ENCODE measurements at places on chromosomes 6 and 20.

DNA sequence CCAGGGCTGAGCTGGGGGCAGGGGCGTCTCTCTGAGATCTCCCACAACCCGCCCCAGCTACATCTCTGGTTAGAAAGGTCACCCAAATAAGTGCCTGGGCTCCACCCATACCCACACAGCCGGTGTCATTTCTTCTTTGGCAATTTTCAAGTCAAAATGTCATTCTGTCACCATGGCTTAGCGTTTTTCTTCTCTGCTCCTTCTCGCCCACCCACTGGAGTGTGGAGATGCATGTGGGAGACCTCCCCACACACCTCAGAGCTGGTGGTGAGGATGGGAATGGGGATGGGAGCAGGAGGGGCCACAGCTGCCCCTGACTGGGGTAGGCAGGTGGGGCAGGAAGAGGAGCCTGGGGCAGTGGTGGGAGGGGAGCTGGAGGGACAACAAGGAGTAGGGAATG, 63.1 kb downstream of the CPNE5 start:
- DNase-seq = no peak

GRCh38 chr6:137233911-137234863, 15.0 kb upstream of the IFNGR1 start:
- DNase-seq = peak; percentile 62

DNA sequence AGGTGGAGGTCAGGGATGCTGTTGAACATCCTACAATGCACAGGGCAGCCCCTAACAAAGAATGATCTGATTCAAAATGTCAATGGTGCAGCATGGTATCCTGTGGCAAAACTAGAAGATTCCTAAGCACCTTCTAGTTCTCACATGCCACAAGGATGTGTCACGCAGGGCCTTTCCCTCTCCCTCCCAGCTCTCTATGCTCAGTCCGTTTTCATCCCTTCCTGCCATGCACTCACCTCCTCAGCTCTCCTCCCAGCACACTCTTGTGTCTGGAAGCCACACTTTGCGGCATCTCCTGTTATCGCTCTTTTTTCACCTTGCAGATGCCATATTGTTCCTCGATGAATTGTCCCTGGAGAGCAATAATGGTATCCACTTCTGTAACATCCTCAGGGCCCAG, 263.4 kb downstream of the CDC5L start:
- no peak for DNase-seq

GRCh38 chr20:11204926-11205768, 531.3 kb upstream of the JAG1 start:
- peak; percentile 83 for DNase-seq

DNA sequence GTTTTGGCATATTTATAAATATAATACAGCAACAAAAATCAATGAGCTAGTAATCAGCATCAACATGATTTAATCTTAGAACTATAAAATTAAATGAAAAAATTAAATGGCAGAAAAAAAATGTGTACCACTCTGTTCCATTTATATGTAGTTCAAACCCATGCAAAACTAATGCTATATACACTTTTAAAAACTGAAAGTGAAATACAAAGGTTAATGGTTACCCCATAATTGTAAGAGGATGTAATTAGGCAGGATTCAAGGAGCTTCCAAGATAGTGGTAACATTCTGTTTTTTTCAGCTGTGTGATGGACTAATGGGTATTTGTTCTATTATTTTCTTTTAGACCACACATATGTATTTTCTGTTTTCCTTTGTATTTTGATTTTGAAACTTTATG, 492.1 kb downstream of the UTRN start:
- DNase-seq = no peak

GRCh38 chr20:19440660-19441527, 228.5 kb downstream of the SLC24A3 start:
- peak; percentile 16 for DNase-seq

DNA sequence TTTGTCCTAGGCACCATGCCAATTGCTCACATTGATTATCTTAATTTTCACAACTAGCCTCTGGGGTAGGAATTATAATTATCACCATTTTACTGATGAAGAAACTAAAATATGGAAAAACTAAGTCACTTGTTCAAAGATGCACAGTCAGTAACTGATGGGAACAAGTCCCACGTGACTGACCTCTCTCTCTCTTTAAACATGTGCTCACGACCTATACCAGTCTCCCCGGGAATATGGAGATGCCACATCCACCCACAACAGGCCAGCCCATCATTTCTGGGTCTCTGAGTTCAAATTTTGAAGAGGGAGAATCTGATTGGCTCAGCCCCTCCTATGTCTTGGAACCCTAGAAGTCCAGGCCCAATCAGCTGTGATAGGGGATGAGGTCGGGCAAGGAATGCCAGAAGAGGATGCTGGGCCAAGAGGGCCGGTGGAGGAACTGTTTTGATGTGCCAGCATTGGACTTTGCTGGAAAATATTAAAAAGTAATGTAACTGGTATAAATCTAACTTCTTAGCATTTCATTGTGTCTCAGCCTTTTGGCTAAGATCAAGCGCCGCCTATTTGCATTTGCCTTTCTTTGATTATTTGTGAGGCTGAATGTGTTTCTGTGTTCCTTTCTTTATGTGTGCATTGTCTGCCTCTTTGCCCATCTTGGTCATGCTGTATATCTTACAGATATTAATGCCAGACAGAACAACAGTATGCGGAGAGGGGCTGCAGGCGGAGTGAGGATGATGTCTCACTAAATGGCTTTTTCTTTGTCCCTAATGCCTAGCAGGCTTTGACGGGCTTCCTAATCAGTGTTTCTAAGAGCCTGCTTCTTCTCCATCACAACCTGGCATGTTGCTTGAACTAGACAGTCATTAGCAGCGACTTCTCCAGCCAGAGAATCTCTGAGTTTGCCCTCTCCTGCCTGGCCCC, 126.6 kb downstream of the VEGFA start:
- DNase-seq = no peak

- DNase-seq = no peak
These were observed 29.0 kb downstream of the BPIFB1 start for GRCh38 chr20:33311996-33312395.

DNA sequence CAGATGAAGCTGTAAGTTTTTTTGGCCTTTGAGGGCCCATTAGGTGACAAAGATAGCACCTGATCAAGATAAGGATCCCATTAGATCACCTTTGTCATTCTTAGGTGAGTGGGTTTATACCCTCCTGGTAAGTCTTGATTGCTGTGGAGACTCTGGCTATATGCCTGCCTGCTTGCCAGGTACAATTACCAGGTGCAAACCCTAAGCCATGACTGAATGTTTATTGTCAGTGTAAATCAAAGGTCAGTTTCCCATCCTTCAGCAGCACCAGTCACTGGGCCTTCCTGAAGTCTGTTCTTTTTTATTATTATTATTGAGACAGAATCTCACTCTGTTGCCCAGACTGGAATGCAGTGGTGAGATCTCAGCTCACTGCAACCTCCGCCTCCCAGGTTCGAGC, 106.4 kb upstream of the FOXO3 start:
- DNase-seq = no peak

- DNase-seq = peak; percentile 65
These were observed 44.2 kb downstream of the ZNF831 start for GRCh38 chr20:59207742-59208357.

- no peak for DNase-seq
These were observed 10.7 kb downstream of the MYLIP start for GRCh38 chr6:16139556-16139955.

DNA sequence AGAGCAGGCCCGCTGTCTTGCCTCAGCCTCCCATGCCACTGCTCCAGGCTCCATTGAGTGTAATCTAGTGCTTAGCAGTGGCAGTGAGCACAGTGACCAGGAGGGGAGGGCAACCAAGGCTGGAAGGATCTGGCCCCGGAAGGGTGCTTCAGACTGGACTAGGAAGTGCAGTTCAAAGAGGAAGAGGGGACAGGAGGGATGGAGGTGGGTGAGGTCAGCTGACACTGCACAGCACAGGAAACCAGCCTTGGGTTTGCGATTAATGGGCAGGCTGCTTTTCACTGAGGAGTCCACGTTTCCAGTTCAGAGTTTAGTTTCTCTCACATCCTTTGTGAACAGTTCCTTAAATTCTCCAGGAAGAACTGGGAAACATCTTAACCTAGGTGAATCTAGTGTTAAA, 46.9 kb downstream of the CDS2 start:
- no peak for DNase-seq

DNA sequence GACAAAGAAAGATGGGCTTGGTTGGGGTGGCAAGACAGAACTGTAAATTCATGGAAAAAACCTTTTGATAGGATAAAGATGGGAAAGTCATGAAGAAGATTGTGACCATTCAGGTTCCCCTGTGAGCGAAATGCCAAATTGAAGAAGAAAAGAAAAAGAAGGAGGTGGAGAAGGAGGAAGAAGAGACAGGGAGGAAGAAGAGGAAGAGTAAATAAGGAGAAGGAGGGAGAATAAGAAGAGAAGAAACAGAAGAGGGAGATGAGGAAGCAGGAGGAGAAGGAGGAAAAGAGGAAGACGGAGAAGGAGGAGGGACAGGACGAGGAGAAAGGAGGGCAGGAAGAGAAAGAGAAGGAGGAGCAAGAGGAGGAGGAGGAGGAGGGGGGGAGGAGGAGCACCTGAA, 199.8 kb downstream of the SLC24A3 start:
- no peak for DNase-seq

DNA sequence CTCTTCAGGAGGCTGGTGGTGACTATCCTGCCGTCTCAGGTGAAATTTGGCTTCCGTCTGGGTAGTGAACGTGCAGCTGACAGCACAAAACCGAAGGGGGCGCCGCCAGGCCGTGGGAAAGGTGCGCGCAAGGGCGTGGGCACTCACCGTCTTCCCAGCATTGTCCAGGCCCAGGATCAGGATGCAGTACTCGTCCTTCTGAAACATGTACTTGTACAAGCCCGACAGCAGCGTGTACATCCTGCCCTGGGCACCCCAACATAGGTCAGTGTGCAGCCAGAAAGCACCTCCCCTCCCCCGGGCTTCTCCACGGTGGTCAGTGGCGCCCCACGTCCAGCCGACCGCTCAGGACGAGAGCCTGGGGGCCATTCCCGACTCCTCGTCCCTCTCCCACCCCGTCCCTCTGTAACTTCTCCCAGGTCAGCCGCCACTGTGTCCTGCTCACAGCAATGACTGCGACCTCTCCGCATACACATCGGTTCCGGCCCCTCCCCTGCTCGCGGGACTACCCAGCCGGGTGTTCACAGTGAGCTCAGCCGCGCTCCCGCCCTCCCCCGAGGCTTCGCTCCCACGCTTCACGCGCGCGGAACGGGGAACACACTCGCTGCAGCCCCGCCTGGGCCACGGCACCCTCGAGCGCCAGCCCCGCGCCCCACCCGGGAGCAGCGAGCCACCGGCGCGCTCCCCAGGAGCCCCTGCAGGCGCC, 771 bp downstream of the ARFRP1 start:
- DNase-seq = peak; percentile 32

- DNase-seq = no peak
These were observed 133.5 kb downstream of the SCML4 start for GRCh38 chr6:107690643-107691061.

DNA sequence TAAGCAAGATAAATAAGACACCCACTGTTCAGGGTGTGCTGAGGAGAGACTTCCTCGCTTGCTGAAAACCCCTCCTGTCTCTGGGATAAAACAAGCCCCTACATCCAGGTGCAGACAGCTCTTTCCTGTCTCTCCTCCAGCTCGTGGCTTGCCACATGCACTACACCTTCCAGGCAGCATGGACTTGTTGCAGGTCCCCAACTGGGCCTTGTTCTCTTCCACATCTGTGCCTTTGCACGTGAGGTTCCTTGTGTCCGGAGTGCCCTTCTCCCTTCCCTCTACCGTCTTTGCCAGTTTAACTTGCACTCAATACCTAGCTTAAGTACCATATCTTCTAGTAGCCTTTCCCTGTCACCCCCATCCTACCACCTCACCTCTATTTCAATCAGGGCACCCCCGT, 397.6 kb downstream of the RNGTT start:
- DNase-seq = no peak

DNA sequence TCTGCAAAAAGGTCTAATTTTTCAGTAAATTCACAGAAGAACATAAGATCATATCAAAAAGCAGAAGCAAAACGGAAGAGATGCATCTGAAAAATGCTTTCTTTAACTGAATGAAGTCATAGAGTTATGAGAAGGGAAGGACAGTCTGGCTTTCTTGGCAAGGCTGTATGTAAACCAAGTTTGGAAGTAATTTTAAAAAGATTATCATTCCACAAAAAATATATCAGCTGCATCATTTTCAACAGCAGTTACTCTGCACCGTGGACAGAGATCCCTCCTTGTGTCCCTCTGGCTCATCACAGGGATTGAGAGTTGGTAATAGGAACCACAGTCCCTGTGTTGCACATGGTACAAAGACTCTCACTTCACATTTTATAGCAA, 258.5 kb downstream of the HIVEP2 start:
- no peak for DNase-seq

DNA sequence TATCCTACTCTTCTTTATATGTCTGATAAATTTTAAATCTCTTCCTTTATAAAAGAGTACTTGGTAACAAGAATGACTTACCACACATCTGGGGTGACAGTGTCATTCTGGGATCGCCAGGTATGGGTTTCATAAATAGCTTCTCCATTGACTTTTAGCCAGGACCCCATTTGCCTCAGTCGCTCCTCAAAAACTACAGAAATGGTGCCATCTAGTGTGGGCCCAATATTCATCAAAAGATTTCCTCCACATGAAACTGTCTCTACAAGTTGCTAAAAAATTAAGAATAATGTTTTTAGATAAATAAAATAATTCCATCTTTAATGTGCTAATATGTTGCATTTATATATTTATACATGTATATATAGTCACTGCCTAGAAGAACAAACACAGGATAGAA, 9.7 kb downstream of the FUCA2 start:
- no peak for DNase-seq

- DNase-seq = no peak
These were observed 145.6 kb downstream of the DHX35 start for GRCh38 chr20:39107741-39108140.

DNA sequence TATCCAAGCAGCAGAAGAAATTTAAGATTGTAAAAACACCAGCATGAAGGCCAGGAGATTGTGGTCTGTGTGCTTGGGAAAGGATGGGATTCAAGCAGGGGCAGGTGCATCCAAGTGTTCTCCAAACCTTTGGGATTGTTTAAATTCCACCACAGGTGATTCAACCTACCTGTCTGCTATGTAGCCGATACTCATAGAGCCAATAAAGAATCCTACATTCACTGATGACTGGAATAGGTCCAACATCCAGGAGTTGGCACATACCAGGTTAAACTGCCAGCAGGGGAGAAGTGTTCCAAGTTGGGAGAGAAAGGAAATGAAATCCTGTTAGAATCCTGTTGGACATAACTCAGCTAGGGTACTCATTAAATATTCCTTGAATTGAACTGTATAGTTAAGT, 2.2 kb downstream of the SLC22A2 start:
- no peak for DNase-seq
